ENCODE measurements at places on chromosomes 16 and 17. TPM values are rescaled to one million over a fixed set of nuclear protein-coding genes. Genes with fewer than 3 reads are reported as not detected.
A peak's percentile ranks its signal among the peaks of the same experiment; 100 is the strongest.

GRCh38 chr17:44374306-44375195 lies 10.9 kb upstream of the FAM171A2 start:
- no peaks in the 10 kb centered on the region for H3K4me1 ChIP-seq
- H3K4me3 ChIP-seq = no peak overlapping the region
- H3K36me3 ChIP-seq = no peaks in the 10 kb centered on the region
- no peak overlapping the region for H3K27ac ChIP-seq
- DNase-seq = no peak

- H3K36me3 ChIP-seq = peaks cover 8% of the 10 kb centered on the region
- H3K27ac ChIP-seq = no peak overlapping the region
- peaks cover 10% of the 10 kb centered on the region for H3K4me1 ChIP-seq
- DNase-seq = no peak
Measured at GRCh38 chr16:67552476-67552875, 9.8 kb upstream of the CTCF start.

ALOX15B gene
- not detected for total RNA-seq

PRAC2 gene
- total RNA-seq = not detected

DNA sequence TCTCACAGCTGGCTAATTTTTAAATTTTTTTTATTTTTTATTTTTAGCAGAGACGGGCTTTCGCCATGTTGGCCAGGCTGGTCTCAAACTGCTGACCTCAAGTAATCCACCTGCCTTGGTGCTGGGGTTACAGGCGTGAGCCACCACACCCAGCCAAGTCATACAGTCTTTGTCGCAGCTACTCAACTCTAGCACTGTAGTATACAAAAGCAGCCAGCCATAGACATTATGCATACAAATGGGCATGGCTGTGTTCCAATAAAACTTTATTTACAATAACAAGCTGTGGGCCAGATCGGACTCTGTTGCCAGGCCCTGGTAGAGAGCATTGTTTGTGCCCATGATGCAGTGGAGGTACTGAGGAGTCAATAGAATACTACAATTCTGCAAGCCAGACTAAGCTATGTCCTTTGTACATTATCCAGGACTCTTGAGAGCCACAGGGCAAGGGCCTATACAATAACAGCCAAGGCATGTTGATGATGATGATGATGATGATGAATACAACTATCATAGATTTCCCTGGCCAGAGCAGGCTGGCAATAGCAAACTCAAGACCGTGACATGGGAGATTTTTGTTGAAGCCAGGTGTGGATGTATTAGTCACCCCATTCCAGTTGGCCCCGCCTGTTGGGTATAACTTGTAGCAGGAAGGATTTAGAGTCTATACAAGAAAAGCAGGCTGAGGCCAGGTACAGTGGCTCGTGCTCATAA lies 101.8 kb downstream of the MYH11 start:
- no peak overlapping the region for H3K4me3 ChIP-seq
- H3K4me1 ChIP-seq = no peaks in the 10 kb centered on the region
- no peaks in the 10 kb centered on the region for H3K36me3 ChIP-seq

KRTAP2-1 gene
- total RNA-seq = not detected

DNA sequence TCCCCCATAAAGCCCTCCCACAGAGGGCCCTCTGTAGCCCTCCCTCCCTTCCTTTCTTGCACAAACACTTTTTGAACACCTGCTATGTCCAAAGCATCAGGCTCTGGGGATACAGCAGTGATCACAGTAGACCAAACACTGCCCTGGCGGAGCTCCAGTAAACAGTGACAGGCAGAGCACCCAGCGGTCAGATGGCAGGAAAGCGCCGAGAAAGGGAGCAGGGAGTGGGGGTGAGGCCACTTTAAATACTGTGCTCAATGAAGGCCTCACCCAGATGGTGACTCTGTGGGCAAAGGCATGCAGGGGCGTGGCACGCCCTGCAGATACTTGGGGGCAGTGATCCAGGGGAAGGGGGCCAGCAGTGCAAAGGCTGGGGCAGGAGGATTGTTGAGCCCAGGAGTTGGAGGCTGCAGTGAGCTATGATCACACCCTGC lies 7.6 kb downstream of the PRR29 start:
- H3K27me3 ChIP-seq = no peaks in the 10 kb centered on the region
- no peak overlapping the region for H3K4me3 ChIP-seq
- DNase-seq = no peak
- H3K27ac ChIP-seq = no peak overlapping the region
- no peaks in the 10 kb centered on the region for H3K36me3 ChIP-seq
- H3K4me1 ChIP-seq = peaks cover 6% of the 10 kb centered on the region

DNA sequence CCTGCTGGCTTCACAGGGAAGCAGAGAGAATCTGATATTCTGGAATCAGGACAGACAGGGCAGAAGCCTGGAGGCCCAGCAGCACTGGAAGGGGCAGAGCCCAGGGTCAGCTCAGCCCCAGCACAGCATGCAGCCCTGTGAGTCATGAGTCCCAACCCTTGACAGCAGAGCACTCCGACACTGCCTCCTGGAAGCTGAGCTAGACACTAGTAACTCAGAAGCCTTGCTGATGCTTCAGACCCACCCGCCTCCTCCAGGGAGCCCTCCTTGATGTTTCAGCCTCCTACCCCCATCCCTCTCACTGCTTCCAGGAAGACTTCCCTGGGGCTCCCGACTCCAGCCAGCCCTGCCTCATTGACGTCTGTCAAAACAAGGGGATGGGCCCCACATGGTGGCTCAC lies 6.9 kb downstream of the CAMKK1 start:
- peaks cover 4% of the 10 kb centered on the region for H3K36me3 ChIP-seq
- H3K27me3 ChIP-seq = no peaks in the 10 kb centered on the region
- no peak overlapping the region for H3K4me3 ChIP-seq
- peak; percentile 38 for DNase-seq

GRCh38 chr17:80260069-80260535 lies 550 bp upstream of the RNF213 start:
- peak overlapping the region; percentile 51 for H3K4me3 ChIP-seq
- peak; percentile 43 for DNase-seq
- H3K27ac ChIP-seq = peak overlapping the region; percentile 61
- H3K27me3 ChIP-seq = no peaks in the 10 kb centered on the region

GRCh38 chr17:27531469-27531961 lies 75.3 kb downstream of the KSR1 start:
- DNase-seq = no peak
- peaks cover 32% of the 10 kb centered on the region for H3K4me1 ChIP-seq
- H3K27ac ChIP-seq = no peak overlapping the region
- no peaks in the 10 kb centered on the region for H3K36me3 ChIP-seq
- H3K4me3 ChIP-seq = no peak overlapping the region
- no peaks in the 10 kb centered on the region for H3K27me3 ChIP-seq

GRCh38 chr17:47778184-47778635 lies 43.4 kb downstream of the OSBPL7 start:
- H3K27me3 ChIP-seq = peaks cover 49% of the 10 kb centered on the region
- DNase-seq = no peak
- H3K27ac ChIP-seq = no peak overlapping the region
- H3K4me3 ChIP-seq = no peak overlapping the region

SPATA22 gene
- not detected for total RNA-seq

ENPP7 gene
- total RNA-seq = not detected

DNA sequence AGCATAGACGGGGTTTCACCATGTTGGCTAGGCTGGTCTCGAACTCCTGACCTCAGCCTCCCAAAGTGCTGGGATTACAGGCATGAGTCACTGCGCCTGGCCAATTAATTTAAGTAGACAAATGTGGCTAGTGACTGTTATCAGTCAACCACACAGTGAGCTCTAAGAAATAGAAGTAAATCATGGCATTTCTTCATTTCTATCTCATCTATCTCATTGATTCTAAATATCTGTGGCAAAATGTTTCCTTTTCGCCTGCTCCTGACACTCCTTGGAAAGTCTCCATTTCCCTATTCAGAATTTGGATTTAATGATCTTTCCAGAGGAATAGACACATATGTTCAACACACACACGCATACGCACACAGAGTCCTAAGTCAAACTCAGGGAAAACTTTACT lies 81.3 kb downstream of the HIC1 start:
- no peaks in the 10 kb centered on the region for H3K36me3 ChIP-seq
- H3K4me1 ChIP-seq = peaks cover 24% of the 10 kb centered on the region
- H3K27ac ChIP-seq = peak overlapping the region; percentile 15
- no peak overlapping the region for H3K4me3 ChIP-seq
- H3K27me3 ChIP-seq = no peaks in the 10 kb centered on the region
- DNase-seq = peak; percentile 72

SOX9 gene
- total RNA-seq = 33.8 TPM

- H3K4me3 ChIP-seq = no peak overlapping the region
- H3K27ac ChIP-seq = no peak overlapping the region
- no peak for DNase-seq
- no peaks in the 10 kb centered on the region for H3K4me1 ChIP-seq
- H3K36me3 ChIP-seq = no peaks in the 10 kb centered on the region
Measured at GRCh38 chr17:73272906-73273218, 11.2 kb upstream of the CPSF4L start.

DNAAF1 gene
- 0.38 TPM for total RNA-seq

DNA sequence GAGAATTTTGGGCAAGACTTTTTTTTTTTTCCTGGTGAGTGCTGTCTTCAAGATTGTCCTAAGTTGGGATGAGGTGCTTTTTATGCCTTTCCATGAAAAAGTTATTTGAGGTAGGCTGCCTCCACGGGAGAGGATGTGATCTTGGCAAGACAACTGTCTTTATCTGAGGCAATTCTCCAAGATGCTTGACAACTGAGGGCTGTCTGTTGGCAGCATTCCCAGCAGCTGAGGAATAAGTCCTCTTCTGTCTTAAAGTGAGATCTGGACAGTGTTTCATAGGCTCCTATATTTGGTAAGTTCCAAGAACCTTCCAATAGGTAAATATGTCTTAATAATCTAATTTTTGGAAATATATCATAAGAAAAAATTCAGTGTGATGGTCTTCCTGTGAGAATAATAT lies 662.0 kb downstream of the CDH11 start:
- no peak overlapping the region for H3K27ac ChIP-seq
- no peaks in the 10 kb centered on the region for H3K36me3 ChIP-seq

- no peak overlapping the region for H3K27ac ChIP-seq
- DNase-seq = peak; percentile 34
- no peaks in the 10 kb centered on the region for H3K36me3 ChIP-seq
Measured at GRCh38 chr16:85923153-85924021, 24.4 kb downstream of the IRF8 start.

GRCh38 chr17:76796081-76796480 lies 58.2 kb downstream of the MFSD11 start:
- H3K27me3 ChIP-seq = no peaks in the 10 kb centered on the region
- no peak overlapping the region for H3K4me3 ChIP-seq
- no peaks in the 10 kb centered on the region for H3K36me3 ChIP-seq
- peak; percentile 56 for DNase-seq
- H3K4me1 ChIP-seq = peaks cover under 1% of the 10 kb centered on the region

GRCh38 chr16:24677388-24677787 lies 52.1 kb upstream of the TNRC6A start:
- H3K27ac ChIP-seq = no peak overlapping the region
- no peaks in the 10 kb centered on the region for H3K4me1 ChIP-seq
- H3K27me3 ChIP-seq = no peaks in the 10 kb centered on the region
- H3K4me3 ChIP-seq = no peak overlapping the region
- DNase-seq = no peak

DNA sequence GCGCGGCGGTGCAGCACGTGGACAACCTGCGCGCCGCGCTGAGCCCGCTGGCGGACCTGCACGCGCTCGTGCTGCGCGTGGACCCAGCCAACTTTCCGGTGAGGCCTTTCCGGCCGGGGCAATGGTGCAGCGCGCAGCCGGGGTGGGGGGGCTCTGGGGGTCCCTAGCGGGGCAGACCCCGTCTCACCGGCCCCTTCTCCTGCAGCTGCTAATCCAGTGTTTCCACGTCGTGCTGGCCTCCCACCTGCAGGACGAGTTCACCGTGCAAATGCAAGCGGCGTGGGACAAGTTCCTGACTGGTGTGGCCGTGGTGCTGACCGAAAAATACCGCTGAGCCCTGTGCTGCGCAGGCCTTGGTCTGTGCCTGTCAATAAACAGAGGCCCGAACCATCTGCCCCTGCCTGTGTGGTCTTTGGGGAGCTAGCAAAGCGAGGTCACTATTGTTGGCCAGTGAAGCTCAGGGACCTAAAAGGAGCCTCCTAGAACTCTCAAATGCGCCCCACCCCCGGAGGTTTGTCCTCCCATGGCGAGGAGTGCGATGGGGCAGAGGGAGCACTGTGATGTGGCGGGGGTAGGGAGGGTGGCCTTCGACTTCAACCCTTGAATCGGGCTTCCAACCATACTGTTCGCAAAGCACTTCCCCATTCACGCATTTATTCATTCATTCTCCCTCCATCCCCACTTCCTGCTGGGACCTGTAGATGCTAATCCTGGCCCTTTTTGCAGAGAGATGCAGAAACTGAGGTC lies 770 bp downstream of the HBM start:
- H3K4me1 ChIP-seq = peaks cover 6% of the 10 kb centered on the region
- H3K27ac ChIP-seq = no peak overlapping the region
- no peaks in the 10 kb centered on the region for H3K36me3 ChIP-seq
- peaks cover 41% of the 10 kb centered on the region for H3K27me3 ChIP-seq

Data from astrocyte (in vitro differentiated cells and primary cell).